SJSA1 (cell line): ENCODE measurements at places on chromosomes 4 and X. TPM values are rescaled to one million over a fixed set of nuclear protein-coding genes. Genes with fewer than 3 reads are reported as not detected.

The ADGRA3 gene
- 6.8 and 9.4 TPM in 2 replicates for total RNA-seq

DNA sequence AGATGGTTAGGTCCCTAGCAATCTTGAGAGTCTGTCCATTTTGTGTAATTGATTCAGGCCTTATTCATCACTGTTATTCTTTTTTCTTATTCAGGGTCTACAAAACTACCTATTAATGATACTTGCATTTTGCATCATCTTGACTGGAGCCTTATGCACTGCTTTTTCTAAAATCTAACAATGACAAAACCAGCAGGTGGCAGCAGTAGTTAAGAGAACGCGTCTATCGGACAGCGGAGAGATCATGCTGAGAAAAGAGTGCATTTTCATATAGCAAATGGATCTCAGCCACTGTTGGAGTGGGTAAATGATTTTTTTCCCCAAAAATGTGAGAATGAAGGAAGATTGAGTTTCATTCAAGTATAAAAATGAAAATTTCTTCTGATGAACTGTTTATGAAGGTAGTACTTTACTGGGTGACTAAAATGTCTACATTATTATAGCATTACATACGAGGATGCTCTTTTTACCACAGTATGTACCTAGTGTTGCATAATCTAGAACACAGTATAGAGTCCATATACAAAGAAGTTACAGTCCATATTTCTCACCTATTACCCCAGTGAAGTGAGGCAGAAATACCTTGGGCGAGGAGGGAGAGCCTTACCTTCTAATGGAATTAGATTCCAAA lies 43.2 kb downstream of the TMEM144 start:
- H3K4me3 ChIP-seq: no peak overlapping the region
- H3K36me3 ChIP-seq: no peaks in the 10 kb centered on the region
- no peaks in the 10 kb centered on the region for H3K27me3 ChIP-seq
- DNase-seq: peak; percentile 45

The PABPC5 gene
- total RNA-seq: 0.61 and 1.4 TPM in 2 replicates

The H2BW2 gene
- total RNA-seq: not detected in 2 replicates

The S100P gene
- total RNA-seq: not detected in 2 replicates

GRCh38 chr4:190121759-190122158 lies 51.8 kb upstream of the DUX4 start:
- H3K27me3 ChIP-seq: no peaks in the 10 kb centered on the region
- no peaks in the 10 kb centered on the region for H3K36me3 ChIP-seq
- no peak for DNase-seq
- no peak overlapping the region for H3K4me3 ChIP-seq

GRCh38 chr4:147822128-147822527 lies 90.2 kb downstream of the ARHGAP10 start:
- H3K4me1 ChIP-seq: peaks cover 10% of the 10 kb centered on the region; the same call in 1 of the 2 replicates
- no peak overlapping the region for H3K4me3 ChIP-seq
- no peak for DNase-seq
- H3K27me3 ChIP-seq: no peaks in the 10 kb centered on the region
